ENCODE measurements at places on chromosomes 7 and 10.

DNA sequence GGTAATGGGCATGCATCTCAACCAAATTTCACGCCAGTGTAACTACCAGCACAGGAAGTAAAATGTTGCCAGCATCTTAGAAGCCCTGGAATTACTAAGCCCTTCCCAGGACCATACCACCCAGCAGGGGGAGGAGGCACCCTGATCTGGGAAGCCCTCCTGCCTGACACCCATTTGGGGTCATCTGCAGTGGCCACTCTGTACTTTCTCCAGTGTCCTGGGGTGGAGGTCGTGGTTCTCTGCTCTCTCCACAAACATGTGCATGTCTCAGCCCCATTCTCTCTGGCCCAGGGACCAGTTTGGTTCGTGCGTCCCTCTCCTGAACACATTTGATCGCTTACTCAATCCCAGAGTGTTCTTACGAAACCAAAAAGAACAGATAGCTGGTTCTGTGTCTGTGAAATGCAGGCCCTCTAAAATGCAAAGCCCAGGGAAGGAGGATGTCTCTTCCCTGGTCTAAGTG, 9.4 kb upstream of the LRRC27 start:
- DNase-seq: no peak

DNA sequence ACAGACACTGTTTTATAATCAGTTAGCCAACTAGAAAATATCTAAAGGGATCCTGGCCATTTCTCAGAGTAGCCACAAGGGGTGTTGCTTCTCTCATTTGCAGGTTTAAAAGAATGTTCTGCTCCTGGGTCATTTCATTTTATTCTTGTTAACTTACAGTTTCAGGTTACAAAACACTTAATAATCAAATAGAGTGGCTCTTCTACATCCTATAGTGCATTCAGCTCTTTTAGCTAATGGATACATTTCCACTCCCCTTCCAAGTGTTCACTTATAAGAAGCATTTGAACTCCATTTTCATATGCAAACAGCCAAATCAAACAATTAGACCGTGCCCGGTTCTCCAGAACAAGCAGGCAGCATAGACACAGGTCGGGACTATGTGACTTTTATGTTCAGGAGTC, 117.5 kb downstream of the TRIL start:
- DNase-seq: no peak

DNA sequence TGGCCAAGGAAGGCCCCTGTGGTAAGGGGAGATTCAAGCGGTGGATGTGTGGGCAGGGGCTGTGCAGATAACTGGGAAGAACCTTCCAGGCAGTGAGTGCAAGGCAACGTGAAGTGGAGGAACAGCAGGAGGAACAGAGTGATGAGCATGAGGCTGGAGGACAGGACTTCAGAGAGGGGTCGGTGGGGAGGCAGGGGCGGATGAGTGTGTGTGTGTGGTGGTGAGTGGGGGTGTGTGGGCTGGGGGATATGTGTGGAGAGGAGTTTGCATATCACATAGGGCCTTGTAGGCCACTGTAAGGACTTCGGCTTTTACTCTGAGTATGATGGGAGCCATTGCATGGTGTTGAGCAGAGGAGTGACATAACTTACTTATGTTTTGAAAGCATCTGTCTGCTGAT, 73.8 kb downstream of the SYPL1 start:
- no peak for DNase-seq

- DNase-seq: no peak
These were observed 128.4 kb downstream of the NRBF2 start for GRCh38 chr10:63261496-63261895.

DNA sequence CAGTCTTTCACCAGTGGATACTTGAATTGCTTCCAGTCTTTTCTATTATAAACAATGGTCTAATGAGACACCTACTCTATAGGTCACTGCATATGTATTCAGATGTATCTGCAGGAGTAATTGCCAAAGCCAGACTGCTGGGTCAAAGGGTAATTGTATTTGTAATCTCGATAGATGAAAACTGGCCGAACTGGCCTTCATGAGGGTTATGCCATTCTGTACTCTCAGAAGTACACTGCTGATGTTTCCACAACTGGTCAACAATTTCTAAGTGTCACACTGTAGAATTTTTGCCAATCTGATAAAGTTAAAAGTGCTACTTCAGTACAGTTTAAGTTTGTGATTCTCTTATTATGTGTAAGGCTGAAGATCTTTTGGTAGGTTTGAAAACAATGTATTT, 64.6 kb downstream of the JAZF1 start:
- DNase-seq: no peak

GRCh38 chr10:2981361-2981801, 86.0 kb upstream of the PFKP start:
- no peak for DNase-seq

GRCh38 chr10:93436591-93437085, 45.5 kb downstream of the MYOF start:
- DNase-seq: peak; percentile 97

GRCh38 chr10:132369636-132370185, 27.3 kb upstream of the PWWP2B start:
- DNase-seq: no peak

All from RCC 7860 (cell line).